RKO (cell line): ENCODE measurements at places on chromosomes 1 and 21.

DNA sequence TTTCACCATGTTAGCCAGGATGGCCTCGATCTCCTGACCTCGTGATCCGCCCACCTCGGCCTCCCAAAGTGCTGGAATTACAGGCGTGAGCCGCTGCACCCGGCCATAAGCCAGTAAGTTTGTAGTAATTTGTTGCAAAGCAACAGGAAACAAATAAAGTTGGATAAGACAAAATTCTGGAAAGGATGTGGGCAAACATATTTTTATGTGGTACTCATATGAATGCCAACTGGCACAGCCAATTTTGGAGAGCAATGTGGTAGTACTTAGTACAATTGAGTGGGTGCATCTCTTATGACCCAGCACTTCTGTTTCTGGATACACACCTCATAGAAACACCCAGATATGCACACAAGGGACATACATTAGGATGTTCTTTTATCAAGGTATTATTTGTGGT, 8.4 kb upstream of the IL12RB2 start:
- DNase-seq: no peak

GRCh38 chr1:119674111-119674526, 26.1 kb upstream of the ZNF697 start:
- no peak for DNase-seq

- DNase-seq: no peak
Observed at GRCh38 chr1:203556047-203556851, 62.3 kb downstream of the OPTC start.

- no peak for DNase-seq
Observed at GRCh38 chr21:9735421-9735961, 785.9 kb upstream of the TPTE start.

- DNase-seq: peak; percentile 77
Observed at GRCh38 chr1:108643492-108644335, 17.2 kb downstream of the HENMT1 start.

GRCh38 chr1:59978511-59978910, 51.9 kb upstream of the CYP2J2 start:
- no peak for DNase-seq
